ENCODE measurements at places on chromosomes 16 and 17. TPM values are rescaled to one million over a fixed set of nuclear protein-coding genes. Genes with fewer than 3 reads are reported as not detected.

DNA sequence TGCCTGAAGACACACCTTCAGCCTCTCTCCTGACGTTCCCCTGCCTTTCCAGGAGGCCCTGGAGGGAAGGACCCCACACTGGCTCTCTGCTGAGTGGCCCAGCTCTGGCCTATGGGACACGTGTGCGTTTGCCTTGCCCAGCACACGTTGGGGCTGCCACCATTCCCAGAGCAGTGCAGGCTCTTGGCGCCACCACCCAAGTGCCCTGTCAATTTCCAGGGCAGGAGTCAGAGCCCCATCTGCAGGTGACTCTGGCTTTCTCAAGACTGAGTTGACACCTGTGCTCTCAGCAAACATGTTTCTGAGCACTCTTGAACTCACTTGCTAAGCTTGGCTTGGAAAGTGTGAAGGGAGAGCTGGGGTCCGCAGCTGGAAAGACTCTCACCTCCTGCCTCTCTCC is 4.7 kb upstream of the IRF8 start:
- no peak overlapping the region for H3K27ac ChIP-seq
- H3K4me1 ChIP-seq: peaks cover 9% of the 10 kb centered on the region
- H3K27me3 ChIP-seq: peaks cover 9% of the 10 kb centered on the region
- H3K36me3 ChIP-seq: no peaks in the 10 kb centered on the region
- no peak for DNase-seq

GRCh38 chr17:7363311-7363710 is 8.4 kb downstream of the TMEM95 start:
- no peaks in the 10 kb centered on the region for H3K27me3 ChIP-seq
- no peaks in the 10 kb centered on the region for H3K4me1 ChIP-seq
- H3K27ac ChIP-seq: no peak overlapping the region
- no peak for DNase-seq
- no peaks in the 10 kb centered on the region for H3K36me3 ChIP-seq

GRCh38 chr17:3040882-3041281 is 22.5 kb downstream of the OR1D5 start:
- no peaks in the 10 kb centered on the region for H3K36me3 ChIP-seq
- H3K27me3 ChIP-seq: no peaks in the 10 kb centered on the region
- no peak overlapping the region for H3K27ac ChIP-seq
- DNase-seq: no peak

DNA sequence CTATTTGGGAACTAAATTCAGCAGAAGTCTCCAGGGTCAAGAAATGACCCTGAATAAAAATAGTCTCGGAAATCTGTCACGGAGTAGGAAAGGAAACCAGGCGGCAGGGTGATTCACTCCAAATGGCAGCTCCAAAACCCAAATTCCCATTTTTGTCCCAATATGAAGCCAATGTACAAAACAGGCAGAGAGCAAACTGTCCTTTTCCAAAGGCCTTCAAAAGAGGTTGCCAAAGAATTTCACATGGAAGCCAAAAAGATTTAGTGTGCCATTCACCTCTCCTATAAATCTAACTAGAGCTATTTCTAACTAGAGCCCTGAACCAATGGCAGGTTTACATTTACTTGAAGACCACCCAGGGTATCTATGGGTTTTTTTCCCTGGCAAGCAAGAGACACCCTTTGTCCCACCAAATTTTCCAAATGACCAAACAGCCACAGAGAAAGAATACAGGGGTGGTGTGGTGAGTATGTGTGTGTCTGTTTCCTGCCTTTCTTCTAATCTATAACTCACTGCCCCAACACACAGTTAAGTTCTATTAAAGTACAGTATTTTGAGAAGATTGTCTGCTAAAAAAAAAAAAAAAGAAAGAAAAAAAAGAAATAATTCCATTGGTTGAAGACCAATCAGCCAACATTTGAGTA is 6.8 kb downstream of the MYO1D start:
- no peaks in the 10 kb centered on the region for H3K27me3 ChIP-seq
- H3K36me3 ChIP-seq: no peaks in the 10 kb centered on the region
- DNase-seq: no peak
- H3K27ac ChIP-seq: no peak overlapping the region
- H3K4me3 ChIP-seq: no peak overlapping the region
- no peaks in the 10 kb centered on the region for H3K4me1 ChIP-seq

- H3K4me1 ChIP-seq: no peaks in the 10 kb centered on the region
- peaks cover 4% of the 10 kb centered on the region for H3K27me3 ChIP-seq
- H3K36me3 ChIP-seq: no peaks in the 10 kb centered on the region
- no peak for DNase-seq
- no peak overlapping the region for H3K27ac ChIP-seq
- no peak overlapping the region for H3K4me3 ChIP-seq
Observed at GRCh38 chr17:46809110-46809571, 9.4 kb downstream of the WNT3 start.

DNA sequence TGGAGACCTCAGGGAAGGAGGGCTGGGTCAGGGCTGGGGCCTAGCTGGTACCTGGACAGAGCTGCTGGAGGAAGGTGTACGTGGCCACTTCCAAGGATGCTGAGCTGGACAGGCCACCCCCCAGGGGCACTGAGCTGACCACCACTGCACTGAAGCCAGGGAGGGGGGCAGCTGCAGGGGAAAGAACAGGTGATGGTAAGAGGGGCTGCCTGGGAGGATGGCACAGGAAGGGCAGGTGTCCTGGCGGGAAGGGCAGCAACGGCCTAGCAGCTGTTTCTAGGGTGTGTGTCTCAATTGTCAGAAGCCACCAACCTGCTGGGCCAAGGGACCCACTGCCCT is 1.8 kb downstream of the GALK1 start:
- H3K36me3 ChIP-seq: no peaks in the 10 kb centered on the region
- H3K4me3 ChIP-seq: no peak overlapping the region
- no peak overlapping the region for H3K27ac ChIP-seq
- no peak for DNase-seq

DNA sequence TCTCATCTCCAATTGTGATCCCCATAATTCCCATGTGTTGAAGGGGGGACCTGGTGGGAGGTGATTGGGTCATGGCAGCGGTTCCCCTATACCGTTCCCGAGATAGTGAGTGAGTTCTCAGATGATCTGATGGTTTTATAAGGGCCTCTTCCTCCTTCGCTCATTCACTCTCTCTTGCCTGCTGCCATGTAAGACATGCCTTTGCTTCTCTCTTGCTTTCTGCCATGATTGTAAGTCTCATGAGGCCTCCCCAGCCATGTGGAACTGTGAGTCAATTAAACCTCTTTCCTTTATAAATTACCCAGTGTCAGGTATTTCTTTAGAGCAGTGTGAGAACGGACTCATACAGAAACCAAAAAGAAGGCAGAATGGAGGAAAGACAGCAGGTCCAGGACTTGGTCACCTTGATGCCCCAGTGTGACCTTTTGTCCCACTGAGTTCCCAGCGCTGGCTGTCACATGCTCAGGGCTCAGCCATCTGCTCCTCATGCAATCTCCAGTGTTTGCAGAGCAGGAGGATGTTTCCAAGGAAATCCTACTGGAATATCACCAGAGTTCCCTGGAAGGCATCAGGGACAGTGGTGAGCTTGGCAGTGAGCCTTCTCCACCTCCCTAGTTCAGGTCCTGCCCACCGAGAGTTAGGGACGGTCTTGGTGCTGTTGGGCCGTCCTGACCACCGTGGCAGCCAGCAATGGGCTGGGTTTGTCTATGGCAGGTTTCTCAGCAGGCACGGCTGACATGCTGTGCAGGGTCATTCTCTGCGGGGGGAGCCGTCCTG is 96.7 kb downstream of the SEC14L1 start:
- no peak for DNase-seq
- H3K4me1 ChIP-seq: peaks cover 6% of the 10 kb centered on the region
- no peaks in the 10 kb centered on the region for H3K36me3 ChIP-seq

DNA sequence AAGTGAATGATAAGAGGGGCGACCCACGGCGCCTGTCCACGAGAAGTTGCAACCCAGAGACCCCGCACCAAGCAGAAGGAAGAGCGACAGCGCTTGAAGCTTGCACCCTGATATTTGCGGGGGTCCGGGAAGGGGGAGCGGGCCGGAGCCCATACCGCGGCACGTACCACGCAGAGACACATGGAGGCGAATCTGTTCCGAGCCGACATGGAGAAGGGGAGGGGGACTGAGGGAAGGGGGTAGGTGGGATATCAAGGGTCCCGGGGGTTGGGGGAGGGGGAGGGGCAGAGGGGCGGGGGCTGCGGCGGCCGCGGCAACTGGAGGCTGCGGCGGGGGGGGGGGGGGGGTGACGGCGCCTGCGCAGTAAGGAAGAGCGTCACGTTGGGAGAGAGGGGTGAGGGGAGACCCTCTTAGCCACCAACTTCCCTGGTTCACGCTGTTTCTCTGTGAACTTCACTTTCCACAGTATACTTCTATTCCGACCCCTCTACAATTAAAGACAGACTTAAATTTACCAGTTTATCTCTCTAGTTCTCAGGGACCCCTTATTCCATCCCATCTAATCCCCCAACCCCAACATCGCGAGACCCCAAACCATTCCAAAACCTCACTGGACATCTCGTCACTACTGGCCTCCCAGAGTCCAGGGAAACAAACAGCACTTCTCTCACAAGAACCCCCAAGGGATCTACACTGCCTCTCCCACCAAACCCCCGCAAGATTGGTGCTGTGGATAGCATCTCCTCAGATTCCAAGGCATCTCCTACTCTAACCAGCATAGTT is 8.0 kb downstream of the DLG4 start:
- peaks cover 28% of the 10 kb centered on the region for H3K4me1 ChIP-seq
- DNase-seq: no peak
- no peak overlapping the region for H3K4me3 ChIP-seq

DNA sequence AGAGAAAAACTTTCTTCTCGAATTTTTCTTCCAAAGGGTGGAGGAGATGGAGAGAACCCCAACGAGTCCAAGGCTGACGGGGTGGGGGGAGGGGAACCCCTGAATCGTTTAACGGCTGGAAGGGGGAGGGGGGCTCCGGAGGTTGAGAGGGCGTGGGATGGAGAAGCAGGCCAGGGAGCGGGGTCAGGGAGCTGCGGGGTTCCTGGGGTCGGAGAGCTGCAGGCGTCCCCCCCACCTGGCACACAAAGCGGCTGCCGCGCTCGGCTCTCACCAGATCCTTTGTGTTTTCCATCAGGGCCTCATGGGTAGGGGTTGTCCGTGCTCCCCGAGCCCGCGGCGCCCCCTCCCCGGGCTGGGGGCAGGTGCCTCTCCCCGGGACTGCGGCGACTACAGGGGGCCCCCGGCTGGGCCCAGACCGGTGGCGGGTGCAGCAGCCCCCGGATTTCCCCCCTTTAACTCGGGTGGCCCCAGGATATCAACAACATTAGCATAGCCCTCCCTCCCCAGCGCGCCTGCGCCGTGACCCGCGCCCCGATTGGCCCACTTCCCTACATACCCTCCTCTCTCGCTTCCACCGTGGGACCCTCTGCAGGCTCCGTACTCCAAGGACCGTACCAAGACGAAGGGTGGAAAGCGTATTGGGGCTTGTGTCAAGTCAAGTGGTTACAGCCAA is at the start of gene MBTD1:
MBTD1 (minus strand) TSS at position 486 of the 673 bp plus-strand sequence. CDS start 34,888 bp downstream, outside the sequence.
- no peaks in the 10 kb centered on the region for H3K27me3 ChIP-seq
- H3K27ac ChIP-seq: peak within 1 kb of the TSS; percentile 97
- H3K36me3 ChIP-seq: peaks cover 24% of the 10 kb centered on the region
- peaks cover 54% of the 10 kb centered on the region for H3K4me1 ChIP-seq
- DNase-seq: peak; percentile 98

DNA sequence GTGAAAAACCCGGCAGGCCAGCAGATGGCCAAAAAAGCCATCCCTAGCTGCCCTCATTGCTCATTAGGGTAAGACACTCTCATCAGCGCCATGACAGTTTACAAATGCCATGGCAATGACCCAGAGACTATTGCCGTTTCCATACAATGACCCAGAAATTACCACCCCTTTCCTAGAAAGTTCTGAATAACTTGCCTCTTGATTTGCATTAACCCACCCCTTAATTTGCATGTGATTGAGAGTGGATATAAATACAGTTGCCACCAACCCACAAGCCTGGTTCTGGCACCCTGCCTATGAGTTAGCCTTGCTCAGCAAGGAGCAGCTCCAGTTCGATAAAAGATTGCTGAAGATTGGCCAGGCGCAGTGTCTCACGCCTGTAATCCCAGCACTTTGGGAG is 16.1 kb upstream of the C16orf54 start:
- H3K4me1 ChIP-seq: peaks cover 2% of the 10 kb centered on the region
- H3K27ac ChIP-seq: no peak overlapping the region
- no peak overlapping the region for H3K4me3 ChIP-seq
- H3K36me3 ChIP-seq: no peaks in the 10 kb centered on the region

- peaks cover 15% of the 10 kb centered on the region for H3K36me3 ChIP-seq
- H3K27me3 ChIP-seq: no peaks in the 10 kb centered on the region
- peak overlapping the region; percentile 37 for H3K4me3 ChIP-seq
- peak overlapping the region; percentile 84 for H3K27ac ChIP-seq
Observed at GRCh38 chr16:1413684-1414531, 596 bp downstream of the UNKL start.

TERB1 gene
- 0.20 TPM for total RNA-seq

DNA sequence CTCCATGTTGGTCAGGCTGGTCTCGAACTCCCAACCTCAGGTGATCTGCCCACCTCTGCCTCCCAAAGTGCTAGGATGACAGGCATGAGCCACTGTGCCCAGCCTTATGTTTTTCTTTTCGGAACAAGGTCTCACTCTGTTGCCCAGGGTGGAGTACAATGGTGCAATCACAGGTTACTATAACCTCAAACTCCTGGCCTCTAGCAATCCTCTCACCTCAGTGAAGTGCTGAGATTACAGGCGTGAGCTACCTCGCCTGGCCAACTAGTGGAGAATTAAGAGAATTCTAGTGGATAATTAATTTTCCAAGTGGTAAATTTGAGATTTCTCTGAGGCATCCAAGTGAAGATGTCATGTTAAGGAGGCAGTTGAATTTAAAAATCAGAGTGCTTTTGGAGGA is 2.9 kb upstream of the FBXO47 start:
- no peak overlapping the region for H3K27ac ChIP-seq
- no peak for DNase-seq
- H3K4me3 ChIP-seq: no peak overlapping the region
- no peaks in the 10 kb centered on the region for H3K27me3 ChIP-seq
- H3K4me1 ChIP-seq: peaks cover 8% of the 10 kb centered on the region
- H3K36me3 ChIP-seq: no peaks in the 10 kb centered on the region

DNA sequence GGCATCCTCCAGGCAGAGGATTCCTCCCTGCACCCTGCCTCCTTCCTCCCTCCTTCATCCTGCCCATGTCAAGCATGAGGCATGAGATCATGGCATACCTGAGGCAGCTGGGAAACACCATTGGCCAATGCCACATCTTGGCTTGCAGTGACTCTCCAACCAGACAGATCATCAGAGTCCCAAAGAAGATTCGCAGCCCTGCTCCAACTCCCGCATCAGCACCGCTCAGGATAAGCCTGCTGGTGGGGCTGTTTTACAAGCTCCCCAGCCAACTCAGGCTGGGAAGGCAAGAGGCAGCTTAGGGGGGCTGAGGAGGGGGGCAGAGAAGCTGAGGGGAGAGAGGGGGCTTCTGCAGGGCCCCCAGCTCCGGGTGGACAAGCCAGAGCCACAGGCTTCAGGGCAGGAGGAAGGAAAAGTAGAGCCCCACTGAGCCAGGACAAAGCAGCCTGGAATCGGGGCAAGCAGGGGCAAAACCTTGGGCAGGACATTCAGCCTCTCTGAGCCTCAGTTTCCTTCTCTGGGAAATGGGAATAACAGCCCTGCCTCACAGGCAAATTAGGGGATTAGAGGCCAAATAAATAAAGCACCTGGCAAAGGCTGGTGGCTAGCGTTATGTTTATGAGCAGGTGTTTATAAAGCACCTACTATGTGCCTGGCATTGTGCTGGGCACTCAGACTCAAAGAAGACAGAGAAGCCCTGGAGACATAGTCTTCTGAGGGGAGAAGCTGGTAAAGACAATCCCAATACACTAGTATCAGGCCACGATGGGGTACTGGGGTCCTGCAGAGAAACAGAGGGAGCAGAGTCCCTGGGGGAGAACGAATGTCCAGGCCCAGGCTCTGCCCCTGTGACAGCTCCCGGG is 88.1 kb downstream of the GOSR1 start:
- no peak overlapping the region for H3K4me3 ChIP-seq
- H3K36me3 ChIP-seq: no peaks in the 10 kb centered on the region
- H3K4me1 ChIP-seq: no peaks in the 10 kb centered on the region
- H3K27ac ChIP-seq: no peak overlapping the region
- no peak for DNase-seq
- H3K27me3 ChIP-seq: no peaks in the 10 kb centered on the region
